HFFc6 (cell line): ENCODE measurements at places on chromosomes 1 and 21.

GRCh38 chr1:12152113-12152891 lies 14.5 kb upstream of the TNFRSF1B start:
- DNase-seq: no peak

DNA sequence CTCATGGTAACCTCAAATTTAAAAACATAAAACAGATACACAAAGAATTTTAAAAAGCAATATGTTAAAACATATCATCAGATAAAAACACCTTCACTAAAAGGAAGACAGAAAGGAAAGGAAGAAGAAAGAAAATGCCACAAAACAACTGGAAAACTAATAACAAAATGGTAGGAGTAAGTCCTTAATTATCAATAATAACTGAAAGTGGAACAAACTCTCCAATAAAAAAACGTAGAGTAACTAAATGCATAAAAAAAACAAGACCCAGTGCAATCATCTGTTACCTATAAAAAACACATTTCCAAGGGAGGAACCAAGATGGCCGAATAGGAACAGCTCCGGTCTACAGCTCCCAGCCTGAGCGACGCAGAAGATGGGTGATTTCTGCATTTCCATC lies 47.1 kb upstream of the ACADM start:
- no peak for DNase-seq

- DNase-seq: no peak
Measured at GRCh38 chr21:32829504-32829903, 57.9 kb upstream of the PAXBP1 start.

- no peak for DNase-seq
Measured at GRCh38 chr1:248421384-248421783, 18.5 kb downstream of the OR2T1 start.

- no peak for DNase-seq
Measured at GRCh38 chr1:47513393-47513792, 75.5 kb downstream of the FOXD2 start.

- DNase-seq: peak; percentile 19
Measured at GRCh38 chr1:62530516-62531154, 66.7 kb upstream of the ANGPTL3 start.
